ENCODE measurements at places on chromosomes 3 and 15.

DNA sequence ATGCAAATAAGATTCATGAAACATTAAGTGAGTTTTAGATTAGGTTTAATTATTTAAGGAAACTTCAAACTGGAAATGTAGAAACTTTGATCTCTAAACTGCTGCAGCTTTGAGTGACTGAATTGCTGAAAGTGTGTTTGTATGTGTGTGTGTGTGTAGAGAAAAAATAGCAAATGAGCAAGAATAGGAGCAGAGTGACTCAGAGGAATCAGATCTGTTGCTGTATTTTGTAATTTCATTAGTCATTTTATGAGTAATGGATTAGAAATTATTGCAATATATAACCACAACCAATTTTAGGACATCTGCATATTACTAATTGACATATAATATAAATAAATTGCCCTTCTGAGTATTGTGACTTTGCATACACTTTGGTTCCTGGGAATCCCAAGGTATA, 52.8 kb upstream of the SLC9A9 start:
- DNase-seq = no peak

- DNase-seq = no peak
Observed at GRCh38 chr15:94297558-94297957, 66.2 kb downstream of the MCTP2 start.

DNA sequence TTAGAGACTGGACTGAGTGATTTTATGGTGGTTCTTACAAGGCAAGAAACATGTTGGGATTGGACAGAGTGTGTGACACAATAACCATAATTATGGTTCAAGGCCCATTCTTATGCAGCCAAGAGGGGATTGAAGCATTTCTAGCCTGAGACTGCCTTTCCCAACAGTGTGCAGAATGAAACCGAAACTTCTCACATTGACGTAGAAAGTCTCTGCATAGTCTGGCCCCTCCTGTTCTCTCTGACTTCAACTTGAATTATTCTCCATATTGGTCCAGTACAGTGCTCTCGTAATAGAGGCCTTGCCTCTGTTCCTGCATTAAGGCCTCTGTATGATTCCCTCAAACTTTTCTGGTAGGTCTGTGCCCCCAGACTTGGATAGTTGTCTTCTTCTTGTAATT, 138.3 kb downstream of the DIPK2A start:
- DNase-seq = no peak

GRCh38 chr3:142285083-142285517, 59.7 kb upstream of the GK5 start:
- no peak for DNase-seq

- DNase-seq = no peak
Observed at GRCh38 chr15:59976480-59977271, 27.4 kb upstream of the FOXB1 start.

- DNase-seq = no peak
Observed at GRCh38 chr3:134757549-134758069, 37.5 kb upstream of the EPHB1 start.

Measured in NCI-H1048 (cell line).